SK-MEL-5 (cell line): ENCODE measurements at places on chromosomes 12 and 14. TPM values are rescaled to one million over a fixed set of nuclear protein-coding genes. Genes with fewer than 3 reads are reported as not detected.

DNA sequence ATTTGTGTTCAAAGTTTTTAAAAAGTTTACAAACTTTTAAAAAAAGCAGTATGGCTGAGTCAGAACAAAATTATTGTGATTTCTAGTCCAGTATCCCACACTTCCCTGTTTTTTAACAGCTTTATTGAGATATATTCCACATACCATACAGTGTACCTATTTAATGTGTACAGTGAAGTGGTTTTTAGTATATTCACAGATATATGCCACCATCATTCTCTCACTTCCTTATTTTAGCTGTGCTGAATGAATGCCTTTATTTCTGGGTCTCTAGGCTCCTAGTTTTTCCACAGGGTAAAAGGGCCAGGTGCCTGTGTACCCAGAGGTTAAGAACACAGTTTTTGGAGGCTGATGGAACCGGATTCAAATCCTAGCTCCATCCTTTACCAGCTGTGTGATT, 58.9 kb upstream of the SRSF5 start:
- DNase-seq: no peak

GRCh38 chr14:86852530-86852929, 1140.5 kb downstream of the GALC start:
- no peak for DNase-seq

Gene ACOT6
- 0.18 TPM in 1 of 2 replicates, not detected in the other for total RNA-seq

DNA sequence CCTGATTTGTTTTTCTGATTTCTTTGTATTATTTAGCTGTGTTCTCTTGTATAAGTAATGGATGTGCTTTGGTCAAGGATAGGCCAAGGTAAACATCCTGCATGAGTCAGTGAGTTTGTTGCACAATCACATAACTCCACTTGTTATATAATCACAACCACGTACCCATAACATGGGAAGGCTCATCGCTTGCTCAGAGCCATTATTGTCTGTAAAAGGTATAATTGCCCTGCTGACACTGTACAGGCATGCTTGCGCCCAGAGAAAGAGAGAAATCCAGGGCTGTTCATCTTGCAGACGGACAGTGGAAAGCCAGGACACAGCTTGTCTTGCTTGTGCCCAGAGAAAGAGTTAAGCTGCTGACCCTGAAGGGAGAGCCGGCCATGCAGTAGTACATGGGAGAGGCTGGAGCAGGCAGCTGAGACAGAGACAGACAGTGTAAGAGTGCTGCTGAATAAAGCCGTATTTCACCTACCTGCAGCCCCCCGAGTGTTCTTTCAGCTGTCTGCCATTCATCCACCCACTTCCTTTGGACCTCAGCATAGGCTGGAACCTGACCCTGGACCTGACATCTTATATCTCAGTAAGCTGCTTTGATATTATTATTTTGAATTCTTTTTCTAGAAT, 174.7 kb upstream of the DAAM1 start:
- DNase-seq: no peak
